ENCODE measurements at places on chromosomes 6 and 20. TPM values are rescaled to one million over a fixed set of nuclear protein-coding genes. Genes with fewer than 3 reads are reported as not detected.

SLC35F1 gene
- not detected for total RNA-seq

MROH8 gene
- total RNA-seq = 1.1 TPM

ADGRB3 gene
- not detected for total RNA-seq

PRR18 gene
- total RNA-seq = not detected

UTRN gene
- 115 TPM for total RNA-seq

GINM1 gene
- 32.9 TPM for total RNA-seq

C6orf47 gene
- 18.2 TPM for total RNA-seq

C20orf202 gene
- total RNA-seq = not detected

ADGRF5 gene
- 0.23 TPM for total RNA-seq

ZBTB12 gene
- total RNA-seq = 12.4 TPM
